ENCODE measurements at places on chromosomes 5 and 9.

DNA sequence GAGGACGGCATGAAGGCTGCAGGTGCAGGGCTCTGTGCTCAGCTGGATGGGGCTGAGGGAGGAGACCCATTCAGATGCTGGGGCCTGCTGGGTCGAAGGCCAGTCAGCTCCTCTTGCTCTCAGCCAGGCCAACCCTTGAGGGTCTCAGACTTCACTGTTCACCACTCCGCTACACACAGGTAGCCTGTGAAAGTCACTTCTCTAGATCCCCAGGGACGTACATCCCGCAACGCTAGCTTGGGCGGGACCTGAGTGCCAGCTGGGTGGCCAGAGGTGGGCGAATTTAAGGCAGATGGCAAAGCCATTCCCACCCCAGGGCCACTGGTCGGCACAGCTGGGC, 42.2 kb upstream of the FCN1 start:
- no peak for DNase-seq

DNA sequence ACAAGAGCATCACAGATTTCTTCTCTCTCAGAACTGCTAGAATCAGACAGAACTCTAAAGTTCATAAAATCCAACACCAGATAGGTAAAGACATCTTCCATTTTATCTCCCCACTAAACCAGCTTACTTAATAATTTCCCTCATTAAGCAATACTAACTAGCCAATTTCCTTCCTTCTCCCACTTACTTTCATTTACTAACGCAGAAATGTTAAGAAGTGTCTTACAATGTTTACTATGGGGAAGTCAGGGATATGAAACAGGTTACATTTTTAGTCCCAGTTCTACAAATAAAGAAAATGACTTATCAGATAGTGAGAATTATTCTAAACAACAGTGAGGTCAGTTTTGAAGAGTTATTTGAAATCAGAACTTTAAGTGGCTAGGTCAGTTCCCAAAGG, 236.5 kb downstream of the FBXL17 start:
- DNase-seq = no peak

DNA sequence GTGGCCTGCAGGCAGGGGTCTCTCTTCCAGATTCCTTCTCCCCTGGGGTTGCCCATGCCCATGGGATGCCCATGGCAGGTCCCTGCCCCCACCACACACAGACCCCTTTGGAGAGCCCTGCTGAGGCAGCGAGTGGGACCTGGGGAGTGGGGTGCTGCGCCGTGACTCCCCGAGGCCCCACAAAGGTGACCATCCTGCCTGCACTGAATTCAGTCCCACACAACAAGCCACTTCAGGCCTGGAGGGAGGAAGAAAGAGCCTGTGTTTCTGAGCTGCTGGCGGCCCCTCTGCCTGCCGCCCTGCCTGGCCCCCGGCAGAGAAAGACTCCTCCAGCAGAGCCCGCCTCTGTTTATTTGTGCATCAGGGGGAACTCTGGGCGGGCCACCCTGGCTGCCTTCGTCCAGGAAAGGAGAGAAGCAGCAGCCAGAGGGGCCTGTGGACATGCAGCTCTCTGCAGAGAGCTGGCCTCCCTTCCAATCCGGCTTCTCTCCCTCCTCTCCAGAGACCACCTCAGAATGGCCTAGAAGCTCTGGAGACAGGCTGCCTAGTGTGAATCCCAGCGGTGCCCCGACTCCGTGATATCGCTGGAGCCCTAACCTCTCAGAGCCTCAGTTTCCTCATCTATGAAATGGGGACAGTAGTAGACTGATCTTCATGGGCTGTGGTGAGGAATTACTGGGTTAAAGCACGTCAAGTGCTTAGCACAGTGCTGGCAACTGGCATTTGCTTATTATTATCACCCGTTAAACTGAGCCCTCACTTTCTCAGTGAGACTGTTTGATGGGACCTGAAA, 72.9 kb downstream of the COL27A1 start:
- DNase-seq = no peak

- DNase-seq = no peak
Measured at GRCh38 chr9:93204470-93205043, 20.6 kb downstream of the WNK2 start.

- DNase-seq = no peak
Measured at GRCh38 chr5:95285409-95285755, 488 bp upstream of the MCTP1 start.

GRCh38 chr5:77133061-77133758, 46.1 kb upstream of the ZBED3 start:
- DNase-seq = no peak

- no peak for DNase-seq
Measured at GRCh38 chr9:76667521-76667957, 96.7 kb upstream of the PCA3 start.

DNA sequence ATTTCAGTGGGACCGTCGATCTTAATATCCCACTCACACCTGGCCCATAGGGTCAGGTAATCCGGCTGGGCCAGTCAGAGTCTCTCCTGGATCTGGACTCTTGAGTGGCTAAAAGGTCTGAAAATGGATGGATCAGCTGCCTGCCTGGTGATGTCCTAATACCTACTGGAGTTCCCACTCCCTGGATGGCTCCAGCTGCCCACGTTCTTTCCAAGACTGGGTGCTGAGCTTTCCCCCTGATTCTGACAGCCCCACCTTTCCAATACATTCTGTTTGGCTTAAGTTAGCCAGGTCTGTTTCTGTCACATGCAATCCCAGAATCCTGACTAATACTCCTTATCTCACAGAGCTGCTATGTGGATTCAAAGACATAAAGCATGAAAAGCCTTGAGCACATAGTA, 10.2 kb downstream of the SH3PXD2B start:
- DNase-seq = no peak

DNA sequence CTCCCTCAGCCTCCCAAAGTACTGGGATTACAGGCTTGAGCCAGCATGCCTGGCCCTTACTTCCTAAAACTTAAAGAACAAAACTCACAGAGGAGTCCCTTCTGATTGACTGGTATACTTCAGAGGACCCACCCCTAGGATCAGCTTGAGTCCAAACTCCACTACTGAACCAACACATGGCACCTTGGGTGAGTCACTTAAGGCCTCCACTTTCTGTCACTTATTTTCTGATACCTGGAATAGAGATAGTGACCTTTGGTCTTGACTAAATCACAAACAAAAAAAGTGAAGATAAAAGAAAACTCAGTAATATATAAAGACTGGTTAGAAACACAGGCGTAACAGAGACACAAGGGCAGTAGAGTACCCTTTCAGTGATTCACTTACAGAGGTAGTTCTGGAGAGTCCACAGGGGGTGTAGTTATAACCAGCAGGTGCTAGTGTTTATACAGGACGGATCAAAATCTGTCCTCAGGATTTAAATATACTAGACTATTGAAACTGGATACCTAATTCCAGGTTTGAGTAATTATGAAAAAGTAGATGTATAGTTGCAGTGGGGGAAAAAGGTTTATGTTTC, 274.3 kb upstream of the ANKRD55 start:
- DNase-seq = no peak

DNA sequence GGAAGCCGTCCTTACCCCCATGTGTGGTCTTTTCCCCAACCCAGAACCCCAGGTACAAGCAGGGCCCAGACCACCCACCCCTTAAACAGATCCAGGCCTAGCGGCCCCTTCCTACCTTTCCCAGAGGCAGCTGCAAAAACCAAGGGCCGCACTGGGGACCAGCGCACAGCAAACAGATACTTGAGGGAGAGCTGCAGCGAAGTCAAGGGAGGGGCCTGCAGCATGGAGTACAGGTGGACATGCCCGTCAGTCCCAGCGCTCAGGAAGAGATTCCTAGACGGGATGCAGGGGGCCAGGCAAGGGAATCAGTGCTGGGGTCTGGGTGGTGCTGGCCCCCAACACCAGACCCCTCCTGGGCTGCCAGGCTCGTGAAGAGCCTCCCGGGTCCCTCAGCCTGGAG, 22.5 kb downstream of the DYNC2I2 start:
- DNase-seq = no peak

DNA sequence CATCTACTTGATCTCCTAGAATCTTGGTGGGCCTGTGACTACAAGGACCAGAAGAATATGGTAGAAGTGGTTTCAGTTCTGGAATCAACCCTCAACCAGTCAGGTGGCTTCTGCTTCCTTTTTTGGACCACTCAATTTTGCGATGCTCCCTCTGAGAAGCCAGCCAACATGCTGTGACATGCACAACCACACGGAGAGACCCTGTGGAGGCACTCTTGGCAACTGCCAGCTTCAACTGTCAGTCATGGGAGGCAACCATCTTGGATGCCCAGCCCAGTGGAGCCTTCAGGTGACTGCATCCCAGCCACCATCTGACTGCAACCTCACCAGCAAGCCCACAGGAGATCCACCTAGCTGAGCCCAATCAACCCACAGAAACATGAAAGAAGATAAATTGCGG, 137.3 kb downstream of the FAM114A2 start:
- no peak for DNase-seq

GRCh38 chr9:81374459-81375186, 314.7 kb downstream of the TLE1 start:
- no peak for DNase-seq

DNA sequence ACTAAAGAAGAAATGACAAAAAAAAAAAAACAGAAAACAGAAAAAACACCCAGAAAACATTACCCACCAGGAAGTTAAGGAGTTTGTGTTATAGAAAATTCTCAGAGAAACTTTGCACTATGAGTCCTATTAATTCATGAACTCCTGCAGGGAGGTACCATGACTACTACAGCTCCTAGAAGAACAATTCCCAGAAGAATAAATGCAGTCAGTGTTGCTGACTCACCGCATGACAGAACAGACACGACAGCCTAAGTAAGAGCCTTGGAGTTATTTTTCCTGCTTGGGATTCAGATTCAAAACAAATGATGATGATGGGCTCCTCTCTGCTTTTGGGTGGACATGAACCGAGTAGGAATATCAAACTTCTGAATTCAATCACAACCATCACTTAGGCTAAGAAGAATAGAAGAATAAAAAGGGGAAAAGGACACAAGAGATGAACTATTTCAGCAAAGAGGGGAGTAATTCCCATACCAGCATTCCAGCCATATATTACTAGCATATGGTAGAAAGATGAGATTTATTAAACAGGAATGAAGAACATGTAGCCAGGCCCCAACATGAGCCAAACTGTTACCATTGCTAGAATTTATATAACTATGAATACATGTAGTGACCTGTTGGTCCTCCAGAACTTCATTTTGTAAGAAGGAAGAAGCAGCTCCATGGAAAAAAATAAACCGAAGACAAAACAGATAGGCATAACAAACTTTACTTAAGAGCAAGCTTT, 209.6 kb upstream of the PDE4D start:
- DNase-seq = no peak

- peak; percentile 27 for DNase-seq
Measured at GRCh38 chr5:154479944-154480750, 2.1 kb upstream of the HAND1 start.

- no peak for DNase-seq
Measured at GRCh38 chr9:133121915-133122550, 993 bp upstream of the RALGDS start.

DNA sequence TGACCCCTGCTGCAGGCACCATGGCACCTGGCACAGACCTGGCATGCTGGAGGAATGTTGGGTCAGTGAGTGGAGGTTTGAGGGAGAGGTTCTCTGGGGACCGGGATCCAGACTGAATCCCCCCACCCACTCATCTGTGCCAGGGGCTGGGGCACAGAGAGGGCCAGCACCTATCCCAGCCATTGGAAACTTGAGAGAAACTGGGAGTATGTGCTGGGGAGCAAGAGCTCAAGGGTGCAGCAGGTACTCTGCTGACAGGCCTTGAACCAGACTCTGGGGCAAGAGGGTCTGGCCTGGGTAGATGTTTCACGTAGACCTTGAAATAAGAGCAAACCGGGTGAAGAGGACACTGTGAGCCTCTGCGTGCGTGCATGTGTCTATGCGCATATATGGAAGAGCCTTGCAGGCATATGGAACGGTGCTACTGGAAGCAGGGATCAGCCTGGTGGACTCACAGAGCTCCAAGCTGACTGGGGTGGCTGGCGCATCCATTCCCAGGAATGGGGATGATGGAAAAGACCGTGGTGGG, 8.8 kb downstream of the FGF18 start:
- DNase-seq = no peak

GRCh38 chr9:6833518-6834192, 75.9 kb downstream of the KDM4C start:
- no peak for DNase-seq

DNA sequence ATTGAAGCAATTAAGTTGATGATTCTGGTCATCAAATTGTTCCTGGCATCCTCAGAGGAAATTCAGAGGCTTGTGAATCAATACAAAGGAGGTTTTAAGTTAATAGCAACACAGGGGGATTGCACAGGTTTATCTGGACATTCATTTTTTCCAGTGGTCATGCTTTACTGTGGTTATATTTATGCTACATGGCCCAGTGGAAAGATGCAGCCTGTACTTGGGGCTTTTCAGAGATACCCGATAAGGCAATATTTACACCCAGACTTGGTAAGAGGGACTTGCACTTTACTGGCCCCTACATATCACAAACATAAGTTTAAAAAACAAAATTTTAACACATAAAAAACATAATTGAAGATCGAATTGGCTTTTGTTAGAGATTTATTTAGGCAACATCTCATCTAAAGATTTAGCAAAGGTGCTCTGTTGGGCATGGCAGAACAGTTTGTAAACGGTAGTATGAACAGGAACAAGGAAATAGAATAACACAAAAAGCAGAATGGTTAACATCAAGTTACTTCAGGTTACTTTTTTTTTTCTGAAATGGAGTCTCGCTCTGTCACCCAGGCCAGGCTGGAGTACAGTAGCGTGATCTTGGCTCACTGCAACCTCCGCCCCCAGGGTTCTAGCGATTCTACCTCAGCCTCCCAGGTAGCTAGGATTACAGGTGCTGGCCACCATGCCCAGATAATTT, 49.7 kb upstream of the GLDC start:
- DNase-seq = no peak

DNA sequence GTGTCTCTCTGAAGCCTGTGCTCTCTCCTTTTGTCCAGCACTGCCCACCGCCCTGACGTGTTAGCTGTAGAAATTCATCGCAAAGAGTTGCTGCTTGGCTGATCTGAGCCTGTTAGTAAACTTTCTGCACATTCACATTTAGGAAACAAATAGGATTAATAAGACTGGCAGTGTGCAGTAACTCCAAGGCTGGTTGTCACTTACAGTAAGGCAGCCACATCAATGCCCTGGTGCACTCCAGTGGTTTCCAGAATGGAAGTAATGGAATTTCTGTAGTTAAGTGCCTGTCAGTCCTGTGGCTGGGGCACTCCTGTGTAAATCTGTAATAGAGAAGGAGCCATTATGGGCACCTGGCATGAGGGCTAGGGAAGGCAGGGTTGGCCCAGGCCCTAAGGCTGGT, 70.6 kb downstream of the DOCK2 start:
- DNase-seq = no peak

GRCh38 chr5:147763791-147764525, 18.6 kb downstream of the JAKMIP2 start:
- no peak for DNase-seq

GRCh38 chr5:17000291-17000939, 64.3 kb upstream of the MYO10 start:
- DNase-seq = no peak

- no peak for DNase-seq
Measured at GRCh38 chr5:137666461-137666850, 69.4 kb downstream of the KLHL3 start.

DNA sequence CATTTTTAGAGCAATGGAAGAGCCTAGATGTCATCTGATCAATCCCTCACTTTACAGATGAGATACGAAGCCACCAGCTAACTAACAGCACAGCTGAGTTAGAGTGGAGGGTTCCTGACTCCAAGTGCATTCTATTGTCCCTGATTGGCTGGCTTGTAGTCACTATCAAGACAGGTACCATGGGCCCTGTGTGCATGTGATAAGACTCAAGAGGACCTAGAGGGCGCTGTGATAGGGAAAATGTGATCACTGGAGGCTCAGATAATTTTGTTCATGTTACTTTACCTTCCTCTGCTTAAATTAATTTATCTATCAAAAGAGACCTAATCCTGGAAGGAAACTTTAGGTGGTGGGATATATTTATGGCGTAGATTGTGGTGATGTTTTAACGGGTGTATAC, 19.5 kb upstream of the SNAPC3 start:
- no peak for DNase-seq

Data from right kidney (tissue), 9 donors.